ENCODE measurements at places on chromosomes 16 and 17. TPM values are rescaled to one million over a fixed set of nuclear protein-coding genes. Genes with fewer than 3 reads are reported as not detected.

CLEC18A gene
- total RNA-seq: not detected

PRSS22 gene
- not detected for total RNA-seq

GNGT2 gene
- 1.2 TPM for total RNA-seq

DNA sequence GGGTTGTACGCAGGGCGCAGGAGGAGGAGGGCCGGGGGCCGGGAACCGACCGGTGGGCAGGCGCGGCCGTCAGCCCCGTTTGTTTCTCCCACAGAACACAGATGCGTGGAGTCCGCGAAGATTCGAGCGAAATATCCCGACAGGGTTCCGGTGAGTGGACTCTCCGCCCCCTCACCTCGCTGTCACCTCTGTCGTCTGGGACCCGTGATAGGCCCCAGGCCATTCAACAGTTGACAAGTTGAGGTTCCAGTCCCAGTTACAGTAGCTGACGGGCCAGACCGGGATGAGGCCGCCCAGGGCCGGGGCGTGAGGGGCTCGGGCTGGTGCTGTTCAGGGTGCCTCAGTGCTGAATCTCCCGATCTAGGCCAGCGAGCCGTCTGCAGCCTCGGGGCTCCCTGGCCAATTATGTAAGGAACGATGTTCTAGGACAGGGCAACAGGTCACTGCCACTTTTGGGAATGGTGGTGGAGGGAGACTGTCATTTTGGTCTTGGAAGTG is 628 bp downstream of the GABARAPL2 start:
- peak overlapping the region; percentile 84 for H3K4me3 ChIP-seq
- no peaks in the 10 kb centered on the region for H3K27me3 ChIP-seq
- peak; percentile 25 for DNase-seq
- H3K27ac ChIP-seq: peak overlapping the region; percentile 59
- peaks cover 60% of the 10 kb centered on the region for H3K4me1 ChIP-seq
- H3K36me3 ChIP-seq: peaks cover 46% of the 10 kb centered on the region

DNA sequence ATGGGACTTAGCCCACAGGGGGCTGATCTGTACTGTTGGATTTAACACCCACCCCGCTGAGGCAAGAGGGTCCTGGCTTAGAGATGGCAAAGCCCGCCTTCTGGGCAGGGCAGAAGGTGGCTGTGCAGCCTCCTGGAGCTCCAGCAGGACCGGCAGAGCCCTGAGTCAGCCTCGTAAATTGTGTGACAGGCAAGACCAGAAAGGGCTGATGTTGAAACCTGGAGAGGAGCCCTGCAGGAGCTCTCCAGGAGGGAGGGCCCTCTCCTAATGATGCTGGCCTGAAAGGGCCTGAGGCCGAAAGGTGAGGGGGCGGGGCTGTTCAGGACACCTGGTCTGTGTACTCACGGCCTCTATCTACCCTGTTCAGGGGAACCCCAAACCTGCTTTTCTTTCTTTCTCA is 22.5 kb upstream of the MYO15B start:
- H3K4me3 ChIP-seq: no peak overlapping the region
- no peak overlapping the region for H3K27ac ChIP-seq
- no peaks in the 10 kb centered on the region for H3K36me3 ChIP-seq

TMEM238L gene
- not detected for total RNA-seq

ABCC11 gene
- not detected for total RNA-seq

DNA sequence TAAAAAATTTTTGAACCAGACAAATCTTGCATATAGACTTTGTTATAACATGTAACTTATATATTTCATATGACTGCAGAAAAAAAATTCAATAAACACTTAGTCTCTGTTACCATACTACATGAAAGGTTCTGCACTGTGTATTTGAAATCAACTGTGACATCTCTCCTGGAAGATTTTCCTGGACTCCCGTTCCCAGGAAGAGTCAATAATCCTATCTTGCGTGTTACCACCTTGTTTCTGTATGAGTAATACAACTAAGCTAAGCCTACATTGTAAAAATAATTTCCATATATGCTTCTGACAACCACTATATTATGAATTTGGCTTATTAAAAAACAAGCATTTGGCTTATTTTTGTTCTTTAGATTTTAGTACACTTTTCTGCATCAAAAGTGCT is 665.6 kb upstream of the SOX9 start:
- H3K4me3 ChIP-seq: no peak overlapping the region
- no peak overlapping the region for H3K27ac ChIP-seq
- H3K27me3 ChIP-seq: no peaks in the 10 kb centered on the region
- H3K36me3 ChIP-seq: no peaks in the 10 kb centered on the region
- H3K4me1 ChIP-seq: no peaks in the 10 kb centered on the region

GRCh38 chr16:21083729-21084268 is 66.8 kb downstream of the DNAH3 start:
- H3K36me3 ChIP-seq: no peaks in the 10 kb centered on the region
- H3K27me3 ChIP-seq: no peaks in the 10 kb centered on the region
- no peaks in the 10 kb centered on the region for H3K4me1 ChIP-seq
- DNase-seq: peak; percentile 76
- H3K4me3 ChIP-seq: no peak overlapping the region

DNA sequence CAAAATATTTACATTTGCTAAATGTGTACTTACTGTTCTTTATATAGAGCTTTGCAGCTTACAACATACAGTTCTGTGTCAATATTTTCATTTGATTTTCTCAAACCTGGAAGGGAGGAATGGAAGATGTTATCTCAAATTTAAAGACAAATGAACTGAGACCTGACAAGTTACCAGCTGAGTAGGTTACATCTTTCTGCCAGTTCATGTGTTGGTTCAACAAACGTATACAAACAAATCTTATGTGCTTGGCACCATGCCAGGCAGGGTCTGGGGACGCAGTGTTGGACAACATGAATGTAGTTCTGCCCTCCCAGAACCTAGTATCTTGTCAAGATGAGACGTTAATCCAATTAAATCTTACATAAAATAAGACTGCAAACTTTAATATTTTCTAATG is 507.5 kb upstream of the HSBP1 start:
- no peaks in the 10 kb centered on the region for H3K4me1 ChIP-seq
- no peaks in the 10 kb centered on the region for H3K36me3 ChIP-seq
- no peak overlapping the region for H3K27ac ChIP-seq
- H3K4me3 ChIP-seq: no peak overlapping the region
- no peaks in the 10 kb centered on the region for H3K27me3 ChIP-seq

- DNase-seq: no peak
- peaks cover 27% of the 10 kb centered on the region for H3K4me1 ChIP-seq
- no peak overlapping the region for H3K4me3 ChIP-seq
- H3K27ac ChIP-seq: no peak overlapping the region
- H3K36me3 ChIP-seq: no peaks in the 10 kb centered on the region
- H3K27me3 ChIP-seq: no peaks in the 10 kb centered on the region
Measured at GRCh38 chr16:4533490-4533889, 5.1 kb downstream of the CDIP1 start.

ZSCAN10 gene
- not detected for total RNA-seq

PRSS21 gene
- not detected for total RNA-seq

All from heart left ventricle (tissue), 16 donors.